ENCODE measurements at places on chromosomes 5 and 9.

DNA sequence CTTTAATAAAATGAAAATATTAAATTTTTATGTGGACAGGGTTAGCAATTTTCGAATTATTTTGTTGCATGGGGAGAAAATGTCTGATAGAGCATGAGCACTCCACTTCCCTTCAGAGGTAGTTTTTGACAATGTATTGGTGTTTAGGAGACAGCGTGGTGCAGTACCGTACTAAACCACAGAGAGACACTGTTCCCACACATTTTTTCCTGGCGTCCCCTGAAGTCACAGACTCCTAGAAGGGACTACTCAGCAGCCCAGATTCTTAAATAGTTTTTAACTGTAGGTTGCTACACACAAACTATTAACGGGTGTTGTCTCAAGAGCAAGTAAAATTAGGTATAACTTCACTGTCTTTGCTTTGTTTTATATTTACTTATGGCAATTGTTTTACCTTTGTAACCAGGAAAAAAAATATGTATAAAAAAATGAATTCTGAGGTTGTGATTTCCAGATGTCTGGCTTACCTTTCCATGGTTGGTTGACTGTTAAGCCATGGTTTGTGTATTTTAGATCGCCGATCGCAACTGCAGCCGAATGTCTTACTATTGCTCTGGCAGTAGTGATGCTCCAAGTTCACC is 171.2 kb downstream of the DOCK8 start:
- DNase-seq = peak; percentile 54

GRCh38 chr5:141657937-141658545 is 6.8 kb upstream of the FCHSD1 start:
- no peak for DNase-seq

DNA sequence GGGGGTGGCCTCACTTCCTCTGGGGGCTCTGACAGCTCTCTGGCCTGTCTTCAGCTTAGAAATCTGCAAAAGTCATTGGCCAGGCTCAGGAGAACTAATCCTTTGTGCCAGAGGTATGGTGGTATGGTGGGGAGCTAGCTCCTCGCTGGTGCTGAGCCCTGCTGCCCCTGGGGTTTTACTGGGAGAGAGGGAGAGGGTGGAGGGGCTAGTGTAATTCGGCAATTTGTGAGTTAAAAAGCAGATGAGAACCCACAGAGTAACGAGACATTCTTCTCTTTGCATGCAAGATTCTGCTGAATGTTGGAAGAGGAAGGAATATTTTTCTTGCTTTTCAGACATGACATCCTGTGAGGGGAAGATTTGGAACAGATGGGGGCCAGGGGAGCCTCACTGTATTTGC is 65.5 kb upstream of the SPRY4 start:
- DNase-seq = no peak

- no peak for DNase-seq
These were observed 283.6 kb upstream of the SGCD start for GRCh38 chr5:156043351-156043750.

GRCh38 chr5:172789687-172790495 is 18.9 kb upstream of the DUSP1 start:
- DNase-seq = no peak

- DNase-seq = no peak
These were observed 38.7 kb downstream of the G3BP1 start for GRCh38 chr5:151810449-151810848.
